ENCODE measurements at places on chromosomes 11 and 22.

- DNase-seq: no peak
Measured at GRCh38 chr11:77142091-77142975, 14.3 kb downstream of the MYO7A start.

- no peak for DNase-seq
Measured at GRCh38 chr11:80542704-80543103, 1101.9 kb upstream of the TENM4 start.

DNA sequence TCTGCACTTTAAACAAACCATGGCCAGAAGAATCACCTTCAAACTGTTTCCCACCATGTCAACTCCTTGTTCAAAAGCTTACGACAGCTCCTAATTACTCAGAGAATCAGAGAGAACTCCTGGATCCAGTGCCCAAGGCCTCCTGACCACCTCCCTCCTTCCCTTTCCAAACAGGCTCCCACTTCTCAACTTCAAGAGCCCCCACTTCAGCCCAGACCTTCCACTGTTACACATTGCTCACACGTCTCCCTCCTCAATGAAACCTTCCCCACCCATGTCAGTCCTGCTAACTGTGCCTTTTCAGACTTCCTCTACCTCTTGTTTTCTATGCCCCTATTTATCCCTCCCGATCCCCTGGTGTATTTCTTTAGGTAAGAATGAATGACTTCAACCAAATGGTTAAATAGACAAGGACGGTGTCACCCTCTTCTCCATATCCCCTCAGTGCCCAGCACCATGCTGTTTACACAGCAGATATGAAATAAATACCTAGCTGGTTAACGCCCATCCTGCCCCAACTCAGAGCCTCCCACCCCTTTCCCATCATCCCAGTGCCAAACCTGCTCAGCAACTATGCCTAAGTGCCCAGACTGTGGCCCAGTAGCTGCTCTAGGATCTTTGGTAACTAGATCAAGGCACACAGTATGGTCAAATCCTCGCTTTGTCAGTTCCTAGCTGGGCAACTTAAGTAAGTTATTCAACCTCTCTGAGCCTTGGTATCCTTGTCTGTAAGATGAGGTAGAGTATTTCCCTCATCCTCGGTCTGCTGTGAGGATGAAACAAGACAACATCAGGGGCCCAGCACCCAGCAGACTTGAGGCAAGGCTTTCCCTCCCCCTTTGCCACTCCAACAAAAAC, 36.8 kb downstream of the PLEKHA7 start:
- DNase-seq: no peak

DNA sequence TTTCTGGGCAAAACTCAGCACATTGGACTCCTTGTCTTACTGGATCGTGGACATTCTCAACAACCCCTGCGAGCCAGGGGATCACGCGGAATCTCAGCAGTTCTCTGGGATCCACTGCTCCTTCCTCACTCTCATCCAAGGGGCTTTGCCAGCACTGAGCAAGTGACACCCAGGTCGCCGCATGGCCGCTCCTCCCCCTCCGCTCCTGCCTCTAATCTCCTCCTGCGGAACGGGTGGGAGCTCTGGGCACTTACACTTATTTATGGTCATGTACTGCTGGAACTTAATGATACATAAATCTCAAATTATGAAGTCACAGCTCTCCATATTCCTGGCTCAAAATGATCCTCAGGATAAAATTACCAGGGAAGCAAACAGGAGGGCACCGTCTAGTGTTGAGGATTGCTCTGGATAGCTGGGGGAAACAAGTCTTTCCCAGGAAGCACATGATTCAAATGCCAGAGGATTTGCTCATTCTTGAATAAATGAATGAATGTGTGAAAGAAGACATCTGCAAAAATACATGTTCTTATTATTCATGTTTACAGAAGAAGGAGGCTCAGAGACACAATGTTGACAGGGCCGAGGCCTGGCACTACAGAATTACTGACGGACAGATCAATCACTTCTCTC, 1077.3 kb downstream of the TBC1D22A start:
- no peak for DNase-seq

GRCh38 chr11:65773784-65774411, 6.9 kb downstream of the AP5B1 start:
- no peak for DNase-seq

GRCh38 chr11:112221274-112221835, 4.9 kb upstream of the PTS start:
- DNase-seq: no peak

GRCh38 chr11:96329855-96330510, 13.0 kb downstream of the MAML2 start:
- DNase-seq: no peak

DNA sequence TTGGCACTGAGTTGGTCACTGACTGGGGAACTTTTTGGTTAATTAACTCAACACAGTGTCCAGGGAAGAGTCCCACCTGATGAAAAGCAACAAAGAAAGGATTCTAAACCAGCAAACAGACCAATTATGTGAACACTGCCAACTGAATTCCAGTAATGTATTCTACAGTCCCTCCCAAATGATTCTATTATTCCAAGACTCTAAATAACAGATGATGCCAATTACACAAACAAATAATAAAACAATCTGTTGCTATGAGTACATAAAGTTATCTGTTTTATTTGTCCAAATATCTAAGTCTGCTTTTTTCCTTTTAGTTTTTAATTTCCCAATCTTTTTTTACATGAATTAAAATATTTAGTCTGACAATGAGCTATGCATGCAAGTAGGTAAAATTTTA, 98.3 kb upstream of the TP53AIP1 start:
- DNase-seq: no peak

- DNase-seq: no peak
Measured at GRCh38 chr11:45621588-45621987, 43.8 kb downstream of the CHST1 start.

GRCh38 chr11:117431436-117431835, 103.8 kb downstream of the CEP164 start:
- DNase-seq: no peak

DNA sequence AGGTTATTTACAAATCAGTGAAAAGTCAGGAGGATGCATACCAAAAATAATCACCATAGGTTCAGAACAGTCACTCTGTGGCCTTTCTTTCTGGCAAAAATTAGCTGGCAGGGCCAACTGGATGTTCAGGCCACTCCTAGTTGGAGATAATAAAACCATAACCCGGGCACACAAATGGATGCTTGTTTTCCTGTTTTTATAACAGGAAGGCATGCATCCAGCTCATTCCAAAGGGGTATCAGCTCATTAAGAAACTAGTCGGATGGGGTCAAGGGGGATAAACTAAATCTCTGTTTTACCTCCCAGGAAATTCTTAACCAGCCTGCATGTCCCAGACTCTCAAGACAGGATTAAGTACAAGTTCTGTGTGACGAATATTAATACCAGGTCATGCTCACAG, 81.0 kb downstream of the FBXO7 start:
- no peak for DNase-seq

DNA sequence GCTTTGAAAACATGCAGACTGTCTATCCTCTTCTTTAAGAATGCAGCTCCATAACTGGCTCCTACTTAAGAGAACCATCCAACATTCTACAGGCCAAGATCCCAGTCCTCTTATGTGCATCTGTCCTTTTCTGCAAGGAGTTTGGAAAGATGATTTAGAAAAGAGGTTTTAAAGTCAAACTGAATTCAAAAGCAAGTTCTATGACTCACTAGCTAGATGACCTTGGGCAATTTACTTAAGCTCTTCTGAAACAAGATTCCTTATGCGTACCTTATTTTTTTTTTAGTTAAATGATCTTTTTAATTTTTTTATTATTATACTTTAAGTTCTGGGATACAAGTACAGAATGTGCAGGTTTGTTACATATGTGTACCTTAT, 29.2 kb downstream of the GUCY1A2 start:
- no peak for DNase-seq

DNA sequence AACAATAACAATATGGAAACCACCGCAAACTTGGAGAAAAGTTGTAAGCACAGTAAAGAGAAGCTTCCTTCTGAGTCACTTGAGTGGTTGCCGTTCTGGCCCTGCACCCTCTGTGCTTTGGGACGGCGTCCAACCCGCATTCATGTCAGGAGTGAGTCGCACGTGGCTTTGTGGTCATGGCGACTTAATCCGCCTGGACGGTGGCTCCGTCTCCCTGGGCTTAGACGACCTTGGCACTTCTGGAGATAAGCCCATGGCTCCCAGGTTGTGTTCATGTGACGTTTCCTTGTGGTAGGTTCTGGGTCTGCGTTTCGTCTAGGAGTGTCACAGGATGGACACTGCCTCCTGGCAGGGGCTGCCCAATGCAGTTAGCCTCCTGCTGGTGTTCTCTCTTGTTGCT, 40.5 kb downstream of the TPCN2 start:
- DNase-seq: no peak

DNA sequence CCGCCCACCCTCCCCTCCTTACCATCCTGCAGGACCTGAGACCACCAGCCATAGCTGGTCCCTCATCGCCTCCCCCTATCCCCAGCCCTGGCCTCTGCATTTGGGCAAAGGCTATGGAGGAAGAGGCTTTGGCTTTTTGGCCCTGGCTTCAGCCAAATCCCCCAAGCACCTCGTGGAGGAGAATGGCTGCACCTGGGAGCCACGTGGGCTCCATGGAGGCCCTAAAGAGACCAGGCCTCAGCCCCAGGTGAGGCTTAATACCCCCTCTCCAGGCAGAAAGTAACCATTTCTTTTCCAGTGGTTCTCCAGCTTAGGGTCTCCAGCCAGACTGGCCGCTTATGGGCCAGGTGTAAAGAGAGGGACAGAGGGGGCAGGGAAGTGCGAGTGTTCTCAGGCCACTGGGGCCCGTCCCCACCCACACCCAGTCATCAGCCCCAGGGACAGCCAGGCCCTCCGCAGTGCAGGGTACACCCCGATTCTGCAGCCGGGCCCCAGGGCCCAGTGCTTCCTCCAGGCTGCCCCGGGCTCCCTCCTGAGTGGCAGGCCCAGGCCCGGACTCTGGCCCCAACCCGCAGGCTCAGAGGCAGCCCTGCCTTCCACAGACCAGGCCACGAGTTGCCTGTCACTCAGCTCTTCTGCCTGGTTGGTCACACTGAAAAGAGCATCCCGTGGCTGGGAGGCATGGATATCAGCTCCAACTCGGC, 26.4 kb downstream of the CDKN1C start:
- no peak for DNase-seq

DNA sequence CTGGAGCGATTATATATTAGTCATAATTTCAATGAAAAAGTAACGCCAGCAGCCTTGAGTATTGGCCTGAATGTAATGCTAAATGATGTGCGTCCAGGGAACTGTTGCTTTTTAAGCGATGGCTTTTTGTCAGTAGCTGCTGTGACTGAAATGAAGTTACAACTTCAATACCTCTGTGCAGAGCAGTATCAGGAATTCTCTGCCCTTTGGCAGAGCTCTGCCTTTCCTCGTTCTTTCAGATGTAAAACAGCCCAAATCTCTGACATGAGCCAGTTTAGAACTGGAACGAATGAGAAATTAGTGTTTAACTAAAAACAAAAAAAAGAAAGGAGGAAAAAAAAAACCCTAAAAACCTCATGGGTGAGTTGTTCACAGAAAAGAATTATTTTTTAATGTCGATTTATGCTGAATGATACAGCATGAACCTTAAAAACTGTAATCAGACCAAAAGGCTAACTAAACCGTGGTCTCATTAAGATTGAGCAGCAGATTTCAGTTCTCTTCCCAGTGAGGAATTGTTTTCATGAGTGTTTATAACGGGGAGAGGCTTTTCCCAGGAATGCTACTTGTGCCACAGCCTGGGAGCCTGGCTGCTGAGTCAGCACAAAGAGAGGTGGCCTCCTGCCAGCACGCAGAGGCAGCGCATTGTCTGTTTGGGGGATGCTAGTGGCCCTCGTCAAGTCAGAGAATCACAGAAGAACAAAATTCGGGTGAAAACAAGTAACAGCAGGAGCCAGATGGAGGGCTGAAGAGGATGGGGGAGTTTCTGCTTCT, 146.2 kb upstream of the RASSF10 start:
- DNase-seq: no peak

DNA sequence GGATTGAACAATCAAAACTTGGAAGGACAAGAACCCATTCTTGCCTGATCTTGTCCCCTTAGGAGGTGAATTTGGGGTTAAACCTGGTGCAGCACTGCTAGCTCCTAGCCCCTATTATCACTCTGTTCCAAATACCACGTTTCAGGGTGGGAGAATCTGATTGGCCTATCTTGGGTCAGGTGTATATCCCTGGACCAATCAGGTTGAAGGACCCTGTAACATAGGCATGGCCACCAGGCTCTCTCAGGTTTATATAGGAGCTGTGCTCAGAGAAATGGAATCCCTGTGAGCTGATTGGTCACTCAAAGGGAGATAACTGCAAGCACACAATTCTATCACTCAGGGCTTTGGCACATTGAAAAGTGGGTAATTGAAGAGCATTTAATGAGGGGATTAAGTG, 26.6 kb upstream of the AMPD3 start:
- DNase-seq: no peak

DNA sequence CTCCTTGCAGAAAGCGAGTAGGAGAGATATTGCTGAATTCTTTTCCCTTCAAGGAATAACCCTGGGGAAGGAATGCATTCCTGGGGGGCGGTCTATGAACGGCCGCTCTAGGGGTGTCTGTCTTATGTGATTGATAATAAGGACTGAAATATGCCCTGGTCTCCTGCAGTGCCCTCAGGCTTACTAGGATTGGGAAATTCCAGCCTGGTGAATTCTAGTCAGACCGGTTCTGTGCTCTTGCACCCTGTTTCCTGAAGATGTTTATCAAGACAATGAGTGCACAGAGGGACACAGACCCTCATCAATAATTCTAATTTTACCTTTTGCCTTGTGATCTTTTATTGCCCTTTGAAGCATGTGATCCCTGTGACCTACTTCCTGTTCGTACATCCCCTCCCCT, 140.7 kb downstream of the LUZP2 start:
- no peak for DNase-seq

GRCh38 chr22:35480627-35481550, 59.7 kb upstream of the RASD2 start:
- DNase-seq: no peak

GRCh38 chr11:104529906-104530305, 366.0 kb upstream of the PDGFD start:
- no peak for DNase-seq

DNA sequence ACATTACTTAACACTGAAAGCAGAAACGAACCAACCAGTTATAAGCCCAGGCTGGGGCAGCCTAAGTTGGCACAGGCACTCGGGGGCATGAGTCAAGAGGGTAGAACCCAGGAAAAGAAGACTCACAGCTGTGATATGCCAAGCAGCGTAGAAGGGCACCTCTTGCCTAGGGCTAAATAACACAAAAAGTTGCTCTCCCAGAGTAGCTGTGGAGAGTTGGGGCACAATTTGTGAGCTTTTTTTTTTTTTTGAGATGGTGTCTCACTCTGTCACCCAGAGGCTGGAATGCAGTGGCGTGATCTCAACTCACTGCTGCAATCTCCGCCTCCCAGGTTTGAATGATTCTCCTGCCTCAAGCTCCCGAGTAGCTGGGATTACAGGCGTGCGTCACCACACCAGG, 8.8 kb downstream of the CLMP start:
- DNase-seq: no peak

DNA sequence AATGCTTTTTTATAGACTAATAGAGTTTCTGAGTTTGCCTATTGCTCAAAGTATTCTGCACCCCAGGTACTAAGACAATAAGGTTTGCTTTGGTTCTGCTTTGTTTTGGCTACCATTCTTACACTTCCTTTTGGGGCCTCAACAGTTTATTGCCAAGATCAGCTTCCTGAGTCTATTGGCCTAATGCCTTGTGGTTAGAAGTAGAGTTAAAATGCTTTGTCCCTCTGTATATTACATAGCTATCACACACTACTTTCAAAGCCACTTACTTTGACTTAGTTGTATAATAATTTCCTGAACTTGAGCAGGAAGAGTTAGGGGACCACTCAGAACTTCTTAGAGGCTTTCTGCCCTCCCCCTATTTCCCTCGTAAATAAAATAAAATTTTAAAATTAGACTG, 96.5 kb downstream of the DLG2 start:
- no peak for DNase-seq

GRCh38 chr11:8714622-8715225, 32.1 kb downstream of the RPL27A start:
- no peak for DNase-seq
